ENCODE measurements at places on chromosomes 6 and 20.

- no peak for DNase-seq
Observed at GRCh38 chr6:44696099-44696498, 308.6 kb downstream of the CDC5L start.

DNA sequence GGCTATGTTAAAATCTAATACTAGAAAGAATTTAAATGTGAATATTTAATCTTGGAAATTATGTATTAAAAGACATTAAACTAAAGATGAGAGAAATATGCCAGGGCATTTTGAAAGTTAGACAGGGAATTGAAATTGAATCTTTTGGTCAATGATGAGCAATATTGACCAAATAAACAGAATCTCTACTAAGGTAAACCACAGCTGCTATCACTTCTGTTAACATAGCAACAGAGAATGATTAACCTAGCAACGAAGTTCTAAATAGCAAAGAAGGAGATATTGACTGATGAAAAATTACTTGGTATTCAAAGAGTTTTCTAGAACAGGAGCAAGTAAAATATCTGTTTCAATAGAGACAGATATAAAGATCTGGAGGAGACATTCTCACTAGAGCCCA is 45.2 kb upstream of the RSPO3 start:
- DNase-seq, result no peak

DNA sequence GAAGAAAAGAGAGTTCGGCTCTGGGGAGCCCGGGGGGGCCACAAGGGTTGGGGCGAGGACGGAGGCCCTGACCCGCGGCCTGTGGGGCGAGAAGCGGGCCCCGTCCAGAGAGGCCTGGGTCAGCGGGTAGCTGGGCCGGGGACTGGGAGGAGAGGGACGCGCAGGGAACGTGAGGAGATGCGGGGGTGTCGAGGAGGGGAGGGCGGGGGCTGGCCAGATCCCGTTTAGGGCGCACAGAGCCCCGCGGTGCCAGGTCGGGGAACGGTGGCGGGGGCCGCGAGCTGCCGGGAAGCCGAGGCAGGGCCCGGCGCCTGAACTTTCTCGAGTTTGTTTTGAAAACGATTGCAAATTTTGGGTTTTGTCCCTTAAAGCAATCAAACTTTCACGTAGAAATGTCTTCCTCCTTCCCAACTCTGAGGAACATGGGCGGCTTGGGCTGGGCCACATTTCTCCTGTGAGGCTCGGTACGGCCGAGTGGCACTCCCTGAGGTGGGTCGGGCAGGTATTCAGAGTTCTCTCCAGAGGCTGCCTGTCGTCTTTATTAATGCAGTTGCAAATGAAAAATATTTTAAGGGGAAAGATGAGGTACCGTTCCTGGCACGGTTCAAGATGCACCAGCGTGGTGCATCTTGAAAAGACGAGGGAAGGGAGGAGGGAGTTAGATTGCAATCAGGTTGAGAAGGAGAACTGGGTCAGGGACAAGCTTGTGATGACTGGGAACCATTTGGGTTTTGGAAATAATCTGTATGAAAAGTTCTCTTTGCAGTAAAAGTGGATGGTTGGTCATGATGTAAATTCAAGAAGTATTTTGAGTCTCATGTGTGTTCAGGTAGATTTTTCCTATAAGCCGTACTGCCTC is 972 bp downstream of the RNF8 start:
- no peak for DNase-seq

- no peak for DNase-seq
Observed at GRCh38 chr6:40509716-40510260, 77.4 kb downstream of the LRFN2 start.

DNA sequence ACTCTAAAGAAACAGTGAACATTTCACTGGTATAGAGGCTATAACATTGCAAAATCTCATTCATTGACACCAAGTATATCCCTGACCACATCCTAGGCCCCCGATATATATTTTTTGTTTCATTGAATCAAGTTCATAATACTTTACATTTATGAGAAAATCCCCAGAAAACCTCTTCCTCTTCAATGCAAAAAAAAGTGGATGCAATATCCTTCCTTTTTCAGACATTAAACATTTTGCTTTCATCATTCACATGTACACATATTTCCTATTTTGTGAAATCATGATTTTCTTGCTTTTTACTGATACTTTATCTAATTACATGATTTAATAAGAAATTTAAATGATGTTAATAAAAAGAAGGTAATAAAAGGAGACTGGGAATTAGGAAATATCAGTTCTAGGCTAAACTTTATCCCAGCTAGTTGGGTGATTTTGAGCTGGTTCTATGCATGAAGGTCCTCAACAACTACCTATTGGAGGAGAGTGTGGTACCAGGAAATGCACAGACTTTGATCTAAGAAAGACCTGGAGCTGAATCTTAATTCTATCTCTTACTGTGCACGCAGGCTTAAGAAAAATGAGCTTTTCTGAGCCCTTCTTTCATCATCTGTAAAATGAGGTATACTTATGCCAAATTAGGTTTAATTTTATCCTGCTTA is 4.9 kb downstream of the SYNE1 start:
- no peak for DNase-seq

DNA sequence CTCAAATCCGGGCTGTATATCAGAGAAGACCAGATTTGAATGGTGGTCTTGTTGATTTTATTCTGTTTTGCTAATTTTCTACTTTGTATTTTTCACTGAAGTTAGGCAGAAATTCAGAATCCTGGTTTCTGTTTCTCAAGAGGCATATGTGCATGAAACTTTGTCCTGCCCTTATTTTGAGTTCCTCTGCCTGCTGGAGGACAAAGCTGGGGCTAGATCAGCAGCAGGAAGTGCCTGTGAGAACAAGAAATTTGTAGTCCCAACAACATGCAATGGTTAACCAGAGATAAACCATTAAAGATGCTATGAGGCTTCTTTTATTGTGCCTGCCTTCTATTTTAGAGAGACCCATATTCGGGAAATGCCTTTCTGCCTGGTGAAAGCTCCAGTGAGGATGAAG is 37.1 kb downstream of the BEND6 start:
- DNase-seq, result no peak

DNA sequence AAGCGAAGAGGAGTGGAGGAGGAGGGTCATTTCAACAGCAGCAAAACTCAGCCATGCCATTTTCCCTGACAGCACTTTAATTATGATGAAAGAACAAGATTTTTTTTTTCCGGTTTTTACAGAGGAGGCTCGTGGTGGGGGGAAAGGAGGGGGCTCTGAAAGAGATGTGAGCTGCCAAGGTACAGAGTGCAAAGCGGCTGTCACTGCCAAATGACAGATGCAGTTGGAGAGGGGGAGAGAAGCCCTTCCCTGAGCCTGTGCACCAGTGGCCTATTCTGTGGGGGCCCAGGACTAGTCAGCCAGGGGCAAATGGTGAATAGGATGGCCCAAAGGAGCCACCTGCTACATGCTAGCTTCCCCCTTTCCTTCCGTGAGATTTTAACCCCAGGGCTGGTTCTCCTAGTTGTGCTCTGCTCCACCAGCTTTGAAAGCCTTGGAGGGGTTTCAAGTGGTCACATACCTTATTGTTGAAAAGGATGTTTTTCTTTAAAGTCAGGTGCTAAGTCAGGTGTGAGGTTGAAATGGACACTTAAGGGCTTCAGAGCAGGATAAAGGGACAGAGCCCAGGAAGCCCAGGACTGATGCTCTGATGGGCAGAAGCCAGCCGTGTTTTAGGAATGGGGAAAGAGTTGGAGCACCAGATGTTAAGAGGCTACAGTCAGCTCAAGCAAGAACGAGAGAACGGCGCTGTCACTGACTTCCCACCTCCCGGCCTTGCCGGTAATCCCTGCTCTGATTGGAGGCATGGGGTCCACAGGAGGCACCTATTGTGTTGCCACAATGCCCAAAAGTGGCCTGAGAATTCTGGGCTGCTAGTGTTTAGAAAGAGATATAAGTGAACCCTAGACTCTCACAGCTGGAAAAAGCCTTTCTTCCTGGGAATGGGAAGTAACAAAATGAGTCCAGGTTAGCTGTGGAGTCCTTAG is 24.8 kb downstream of the GNAS start:
- DNase-seq, result no peak

GRCh38 chr20:18254615-18255014 is 33.7 kb upstream of the ZNF133 start:
- DNase-seq, result no peak

- no peak for DNase-seq
Observed at GRCh38 chr20:4961746-4962145, 39.6 kb downstream of the SLC23A2 start.

GRCh38 chr6:122930252-122931180 is 65.5 kb upstream of the CLVS2 start:
- no peak for DNase-seq

- no peak for DNase-seq
Observed at GRCh38 chr20:54098047-54098446, 27.7 kb upstream of the BCAS1 start.

GRCh38 chr6:87736809-87737540 is 34.9 kb upstream of the AKIRIN2 start:
- DNase-seq, result no peak

- DNase-seq, result no peak
Observed at GRCh38 chr6:6969761-6970223, 138.0 kb upstream of the RREB1 start.

DNA sequence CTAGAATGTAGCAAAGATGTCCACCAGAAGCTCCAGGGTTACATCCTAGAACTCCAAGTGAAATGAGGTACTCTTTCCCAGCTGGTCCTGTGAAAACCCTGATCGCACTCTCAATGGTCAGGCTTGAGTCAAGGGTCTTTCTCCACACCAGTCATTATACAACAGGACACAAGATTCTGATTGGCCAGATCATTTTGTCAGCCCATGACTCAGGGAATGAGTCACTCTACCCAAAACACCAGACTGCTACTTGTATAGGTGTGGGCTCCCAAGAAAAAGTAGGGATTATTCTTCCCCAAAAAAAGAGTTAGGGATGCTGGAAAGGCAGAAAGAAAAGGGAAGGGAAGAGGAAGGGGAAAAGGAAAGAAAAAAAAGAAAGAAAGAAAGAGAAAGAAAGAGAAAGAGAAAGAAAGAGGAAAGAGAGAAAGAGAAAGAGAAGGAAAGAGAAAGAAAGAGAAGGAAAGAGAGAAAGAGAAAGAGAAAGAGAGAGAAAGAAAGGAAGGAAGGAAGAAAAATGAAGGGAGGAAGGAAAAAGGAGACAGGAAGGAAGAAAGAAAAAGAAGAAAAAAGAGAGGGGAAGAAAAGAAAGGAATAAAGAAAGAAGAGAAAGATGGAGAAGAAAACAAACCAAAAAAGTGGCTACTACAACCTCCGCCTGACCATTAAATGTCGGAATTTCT is 30.5 kb downstream of the ANKEF1 start:
- no peak for DNase-seq

GRCh38 chr6:124854338-124854922 is 107.8 kb upstream of the RNF217 start:
- no peak for DNase-seq

DNA sequence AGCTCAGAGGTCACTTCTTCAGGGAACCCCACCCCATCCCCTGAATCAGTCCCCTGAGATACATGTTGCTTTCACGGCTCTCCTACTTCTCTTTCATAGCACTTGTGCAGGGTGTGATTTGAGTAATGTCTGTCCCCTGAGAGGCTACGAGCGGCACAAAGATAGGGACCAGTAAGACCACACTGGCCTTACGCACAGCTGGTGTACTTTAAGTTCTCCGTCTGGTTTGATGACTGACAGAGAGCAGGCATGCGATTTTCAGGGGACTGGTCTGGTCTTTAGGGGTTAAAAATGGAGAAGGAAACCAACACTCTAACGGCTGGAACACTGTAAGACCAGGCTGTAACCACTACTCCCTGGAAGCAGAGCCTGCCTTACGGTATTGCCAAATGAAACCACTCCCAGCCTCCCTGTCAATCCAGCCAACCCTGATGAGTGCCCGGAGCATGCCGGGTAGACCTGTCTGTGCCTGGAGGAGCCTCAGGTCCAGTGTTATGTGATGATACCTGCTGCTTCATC is 47.1 kb downstream of the ELMO2 start:
- DNase-seq, result no peak

DNA sequence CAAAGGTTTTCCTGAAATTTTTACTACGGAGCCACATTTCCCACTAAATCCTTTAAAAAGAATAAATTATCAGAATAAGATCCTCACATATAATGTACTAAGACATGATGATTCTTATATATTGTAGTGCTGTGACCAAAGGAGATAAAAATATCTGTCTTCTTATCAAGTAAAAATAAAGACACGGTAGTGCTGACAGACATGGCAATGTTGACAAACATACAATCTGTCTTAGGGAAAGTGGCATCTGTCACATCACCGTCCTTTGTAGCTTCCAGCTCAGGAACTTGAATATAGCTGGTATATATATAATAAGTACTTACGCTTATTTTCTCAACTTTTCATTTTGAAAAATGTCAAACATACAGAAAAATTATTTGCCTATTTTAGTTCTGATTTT is 66.8 kb downstream of the NUDT3 start:
- DNase-seq, result no peak

DNA sequence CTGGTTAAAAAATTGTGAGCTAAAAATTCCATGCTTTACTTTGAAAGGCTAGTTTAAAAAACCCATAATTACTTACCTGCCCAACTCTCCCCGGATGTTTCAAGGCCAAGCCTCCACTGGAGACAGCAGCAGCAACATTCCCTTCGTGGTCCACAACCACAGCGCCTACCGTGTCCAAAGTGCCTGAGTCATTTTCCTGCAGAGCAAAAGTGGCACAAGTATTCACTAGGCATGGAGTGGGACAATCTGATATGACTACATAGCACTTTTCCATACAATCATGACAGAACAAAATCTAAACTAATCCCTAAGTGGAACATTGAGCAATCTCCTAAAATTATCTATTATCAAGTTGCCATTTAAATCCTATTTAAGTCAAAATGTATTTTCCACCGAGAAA is 104.8 kb downstream of the TASP1 start:
- no peak for DNase-seq

DNA sequence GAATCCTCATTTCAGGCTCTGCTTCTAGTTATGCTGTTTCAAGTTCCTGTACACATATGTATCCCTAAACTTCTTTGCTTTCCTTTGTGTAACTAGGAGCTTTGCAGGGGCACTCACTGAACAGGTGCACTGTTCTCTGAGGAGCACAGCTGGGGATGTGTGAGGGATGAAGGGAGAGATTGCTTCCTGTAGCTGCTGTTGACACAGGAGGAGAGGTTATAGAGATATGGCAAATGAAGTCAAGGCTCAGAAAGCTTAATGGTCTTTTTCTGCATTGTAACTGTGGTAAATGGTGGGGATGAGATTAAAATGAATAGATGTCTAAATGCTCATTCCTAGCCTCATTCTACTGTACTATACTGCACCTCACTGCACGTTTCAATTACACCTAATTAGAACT is 454.3 kb downstream of the BTBD3 start:
- no peak for DNase-seq

DNA sequence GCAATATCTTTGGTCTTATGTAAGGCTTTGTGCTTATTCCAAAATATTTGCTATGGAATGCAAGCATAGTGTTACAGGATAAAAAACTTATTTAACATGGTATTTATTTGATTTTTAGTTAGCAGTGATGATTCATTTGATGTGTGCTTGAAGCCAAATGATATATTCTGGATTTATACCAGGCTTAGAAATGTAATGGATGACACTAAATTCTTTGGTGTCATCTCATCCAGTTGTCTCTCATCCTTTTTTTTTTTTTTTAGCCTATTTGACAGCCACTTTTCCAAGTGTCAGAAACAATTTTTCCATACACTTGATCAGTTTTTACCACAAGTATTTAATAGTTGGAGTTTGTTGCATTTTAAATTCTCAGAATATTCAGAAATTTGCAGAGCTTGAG is 515.3 kb downstream of the CDKAL1 start:
- no peak for DNase-seq

GRCh38 chr6:16583144-16583762 is 178.0 kb downstream of the ATXN1 start:
- DNase-seq, result no peak

All from NCI-H524 treated with DMSO at 0.1 percent for 48 hours (cell line).